T-helper 9 cell (primary cell): ENCODE measurements at places on chromosomes 16 and 17.

GRCh38 chr17:5820721-5821456 lies 236.6 kb upstream of the NLRP1 start:
- no peak for DNase-seq

DNA sequence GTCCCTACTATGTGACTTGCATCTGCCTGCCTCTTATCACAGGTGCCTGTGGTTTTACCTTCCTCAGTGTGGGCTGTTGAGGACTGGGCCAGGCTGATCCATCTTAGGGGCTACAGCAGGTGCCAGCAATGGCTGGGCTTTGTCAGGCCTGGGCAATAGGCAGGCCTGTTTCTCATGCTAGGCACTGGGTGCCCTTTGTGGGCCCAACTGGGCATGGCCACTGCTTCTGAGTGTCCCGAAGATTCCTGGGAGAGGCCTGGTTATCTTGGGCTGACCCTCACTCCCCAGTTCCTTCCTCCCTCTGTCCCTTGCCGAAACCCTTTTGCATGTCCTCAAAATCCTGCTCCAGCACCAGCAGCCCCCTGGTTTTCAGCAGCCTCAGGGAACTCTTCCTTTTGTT lies 1024.9 kb downstream of the KCNJ18 start:
- DNase-seq = no peak

- DNase-seq = no peak
These were observed 139.6 kb downstream of the HS3ST3A1 start for GRCh38 chr17:13462146-13462545.

DNA sequence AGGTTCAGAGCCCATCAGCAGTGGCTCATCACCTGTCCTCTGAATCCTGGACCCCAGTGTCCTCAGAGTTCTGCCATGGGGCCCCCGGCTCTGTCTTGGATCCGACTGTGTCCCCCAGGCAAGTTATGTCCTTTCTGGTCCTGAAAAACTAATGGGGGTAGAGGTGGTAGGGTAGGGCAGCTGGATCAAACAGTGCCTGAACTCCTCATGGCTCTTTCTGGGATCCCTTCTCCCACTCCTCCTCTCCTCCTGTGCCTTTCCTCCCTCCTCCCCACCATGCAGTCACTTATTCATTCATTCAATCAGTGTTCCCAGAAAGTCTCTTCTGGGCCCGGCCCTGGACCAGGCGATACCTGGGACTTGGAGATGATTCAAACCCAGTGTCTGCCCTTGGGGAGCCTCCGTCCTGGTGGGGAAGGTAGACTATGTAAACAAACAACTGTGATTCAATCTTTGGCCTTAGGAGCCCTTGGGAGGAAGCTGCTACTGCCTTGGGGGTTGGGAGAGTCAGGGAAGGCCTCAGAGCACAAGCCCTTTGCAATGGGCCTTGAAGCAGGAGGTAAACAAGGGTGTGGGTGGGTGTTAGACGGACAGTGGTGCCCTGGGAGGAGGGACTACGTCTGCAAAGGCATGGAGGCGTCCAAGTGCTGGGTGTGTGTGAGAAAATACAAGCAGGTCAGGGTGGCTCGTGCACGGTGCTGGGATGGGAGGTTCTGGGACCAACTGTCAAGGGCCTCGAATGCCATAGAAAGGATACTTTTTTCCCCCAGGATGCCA lies 6.4 kb upstream of the FAM83G start:
- no peak for DNase-seq

DNA sequence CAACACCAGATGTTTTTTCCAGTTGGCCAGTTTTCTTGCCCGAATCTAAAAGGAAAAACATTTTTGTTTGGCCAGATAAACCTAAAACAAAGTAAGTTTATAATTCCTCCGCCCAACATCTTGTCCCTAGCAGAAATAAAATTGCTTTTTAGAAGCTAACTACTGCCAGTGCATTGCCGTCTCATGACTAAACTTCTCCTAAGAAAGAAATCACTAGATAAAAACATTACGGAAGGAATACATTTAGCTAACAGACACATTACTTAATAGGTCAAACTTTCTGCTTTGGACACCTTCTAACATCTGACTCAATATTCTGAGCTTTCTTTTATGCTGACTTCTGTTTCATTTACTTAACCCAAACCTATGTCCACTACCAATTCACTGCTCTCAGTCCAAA lies 36.2 kb downstream of the FBXL20 start:
- no peak for DNase-seq

GRCh38 chr17:81962499-81963441 lies 1.8 kb upstream of the NOTUM start:
- no peak for DNase-seq

DNA sequence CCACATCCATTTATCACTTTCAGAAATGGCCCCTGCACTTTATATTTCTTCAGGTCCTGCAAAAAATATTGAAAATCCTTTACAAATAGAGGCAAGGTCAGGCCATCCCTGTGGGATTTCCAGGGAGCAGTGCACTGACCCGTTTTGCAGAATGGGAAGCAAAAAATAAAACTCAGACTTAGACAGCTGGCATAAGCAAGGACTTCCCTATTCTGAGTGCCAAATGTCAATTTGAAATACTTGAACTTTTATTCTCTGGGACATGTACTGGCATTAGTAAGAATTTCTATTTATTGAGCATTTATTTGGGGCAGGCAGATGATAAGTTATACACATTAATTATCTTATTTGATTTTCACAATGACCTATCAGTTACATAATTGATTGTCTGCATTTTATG lies 32.4 kb downstream of the PRKCB start:
- no peak for DNase-seq

DNA sequence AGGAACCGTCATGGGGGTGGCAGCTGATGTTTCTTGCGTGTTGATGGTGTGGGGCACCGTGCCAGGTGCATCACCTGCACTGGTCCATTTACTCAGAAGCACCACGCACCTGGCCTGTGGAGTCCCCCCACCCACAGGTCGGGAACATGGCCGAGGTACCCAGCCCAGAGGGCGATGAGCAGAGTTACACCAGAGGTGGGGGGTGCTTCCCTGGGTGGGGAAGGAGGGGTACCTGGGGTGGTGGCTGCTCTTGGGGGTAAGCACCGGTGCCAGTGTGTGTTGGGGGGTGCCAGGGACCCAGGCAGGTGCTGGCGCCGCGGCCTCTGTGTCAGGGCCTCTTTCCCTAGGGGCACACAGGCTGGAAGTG lies 5.0 kb upstream of the ZNF750 start:
- no peak for DNase-seq

DNA sequence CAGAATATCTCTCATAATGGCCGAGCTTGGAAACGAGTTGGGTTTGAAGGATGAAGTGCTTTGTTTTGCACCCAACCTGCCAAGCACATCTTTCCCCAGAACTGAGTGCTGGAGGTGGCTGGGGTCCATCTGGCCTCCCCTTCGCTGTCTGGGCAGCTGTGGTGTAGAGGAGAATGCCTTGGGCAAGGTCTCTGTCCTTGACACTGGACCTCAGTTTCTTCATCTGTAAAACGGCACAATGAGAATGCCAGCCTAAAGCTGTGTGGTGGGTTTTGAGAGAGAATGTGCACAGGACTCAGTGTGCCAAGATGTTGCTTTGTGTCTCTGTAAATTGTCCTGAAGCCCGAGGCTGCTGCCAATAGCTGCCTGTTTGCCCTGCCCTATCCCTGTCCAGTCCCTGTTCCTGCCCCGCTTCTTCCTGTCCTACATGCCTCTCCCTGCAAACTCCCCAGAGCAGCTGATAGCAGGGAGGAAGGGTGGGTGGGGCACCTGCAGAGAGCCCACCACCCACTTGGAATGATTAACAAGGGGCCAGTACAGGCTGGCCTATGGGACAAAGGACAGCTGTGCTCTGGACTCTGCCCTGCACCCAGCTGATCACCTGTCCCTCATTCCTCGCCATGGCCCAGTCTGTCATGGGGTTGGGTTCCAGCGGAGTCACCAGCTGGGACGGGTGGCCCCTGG lies 15.3 kb downstream of the LASP1 start:
- DNase-seq = no peak

DNA sequence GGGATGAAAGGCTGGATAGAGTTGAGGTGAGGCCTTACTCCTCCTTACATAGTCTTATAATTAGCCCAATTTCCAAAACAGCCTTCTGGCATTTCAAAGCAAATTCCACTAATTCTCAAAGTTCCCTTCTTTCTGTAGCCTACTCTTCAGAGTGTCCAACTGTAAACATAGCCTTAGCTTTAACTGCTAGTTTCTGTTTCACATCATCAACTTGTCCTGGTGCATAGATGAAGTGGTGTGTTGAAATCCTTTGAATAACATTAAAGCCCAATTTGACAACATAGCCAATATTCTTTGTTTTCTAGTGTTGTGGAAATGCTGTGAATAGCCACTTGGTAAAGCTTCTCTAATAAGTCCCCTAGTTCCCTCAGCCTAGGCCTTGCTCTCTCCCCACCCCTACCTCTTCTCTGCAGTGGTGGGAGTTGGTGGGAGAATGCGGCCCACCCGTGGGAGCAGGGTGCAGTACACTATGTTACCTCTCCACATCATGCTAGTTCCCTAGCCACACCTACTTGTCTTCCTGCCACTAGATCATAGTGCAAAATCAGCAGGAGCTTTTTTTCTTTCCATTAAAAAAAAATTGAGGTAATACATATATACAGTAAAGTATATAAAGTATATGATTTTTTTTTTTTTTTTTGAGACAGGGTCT lies 127.0 kb upstream of the HAS3 start:
- DNase-seq = no peak

- DNase-seq = no peak
These were observed 71.7 kb downstream of the CDC27 start for GRCh38 chr17:47117386-47117785.

DNA sequence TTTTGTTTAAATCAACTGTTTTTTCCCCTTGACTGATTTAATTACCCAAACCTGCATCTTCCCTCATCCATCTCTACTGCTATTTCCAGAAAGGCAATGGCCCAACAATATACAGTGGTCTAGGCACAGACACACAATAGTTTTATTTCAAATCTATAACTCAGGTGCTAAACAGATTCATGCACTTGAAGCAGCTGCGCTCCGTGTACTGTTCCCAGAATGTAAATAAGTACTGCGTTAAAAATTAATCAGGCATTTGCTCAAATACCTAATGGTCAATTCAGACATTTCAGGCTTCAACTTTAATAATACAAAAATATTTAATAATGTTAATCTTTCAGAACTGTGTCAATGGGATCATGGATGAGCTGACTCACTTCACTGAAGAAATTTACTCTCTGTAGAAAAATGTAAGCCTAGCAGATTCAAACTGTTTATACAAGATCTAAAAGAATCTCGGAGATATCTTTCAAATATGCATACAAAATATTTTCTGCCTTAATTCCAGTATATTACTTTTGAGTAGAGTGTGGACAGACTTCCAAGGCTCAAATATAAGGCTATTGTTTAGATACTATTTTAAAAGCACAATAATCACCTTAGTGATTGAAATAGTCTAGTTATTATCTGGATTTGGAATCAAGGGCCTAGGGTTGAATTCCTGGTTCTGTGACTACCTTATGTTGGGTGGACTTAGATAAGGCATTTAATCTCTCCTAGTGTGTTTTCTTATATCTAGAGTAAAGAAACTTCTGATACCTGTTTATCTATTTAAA lies 97.4 kb upstream of the PSMD7 start:
- DNase-seq = no peak

DNA sequence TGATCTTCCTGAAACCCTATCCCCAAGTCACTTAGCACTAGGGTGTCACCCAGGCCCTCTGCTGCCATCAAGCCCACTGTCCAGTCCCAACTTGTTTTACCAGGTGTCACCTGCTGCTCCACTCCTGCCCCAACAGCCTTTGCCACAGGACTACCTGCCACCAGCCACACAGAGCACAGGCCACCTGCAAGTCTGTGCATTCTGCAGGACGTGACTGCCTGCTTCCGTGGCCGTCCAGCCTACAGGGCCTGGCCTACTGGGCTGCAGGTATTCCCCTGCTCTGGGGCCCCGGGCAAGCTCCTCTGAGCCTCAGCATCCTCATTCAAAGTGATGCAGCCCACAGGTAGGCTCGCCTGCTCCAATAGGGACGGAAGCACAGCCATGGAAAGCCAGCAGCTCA lies 3.2 kb downstream of the MCRIP1 start:
- DNase-seq = no peak

GRCh38 chr16:8644211-8645140 lies 23.0 kb downstream of the METTL22 start:
- DNase-seq = no peak

GRCh38 chr16:28192806-28193529 lies 18.8 kb downstream of the XPO6 start:
- DNase-seq = peak; percentile 64

GRCh38 chr17:72878975-72879660 lies 213.4 kb downstream of the SLC39A11 start:
- DNase-seq = no peak

GRCh38 chr17:68297195-68297594 lies 5.9 kb downstream of the ARSG start:
- DNase-seq = no peak

GRCh38 chr17:8503807-8504206 lies 68.1 kb downstream of the NDEL1 start:
- no peak for DNase-seq

GRCh38 chr17:64315032-64315490 lies 52.0 kb upstream of the TEX2 start:
- DNase-seq = no peak

GRCh38 chr17:40793832-40794231 lies 5.9 kb downstream of the KRT28 start:
- DNase-seq = no peak

- DNase-seq = no peak
These were observed 84.5 kb upstream of the CORO6 start for GRCh38 chr17:29707212-29707571.

DNA sequence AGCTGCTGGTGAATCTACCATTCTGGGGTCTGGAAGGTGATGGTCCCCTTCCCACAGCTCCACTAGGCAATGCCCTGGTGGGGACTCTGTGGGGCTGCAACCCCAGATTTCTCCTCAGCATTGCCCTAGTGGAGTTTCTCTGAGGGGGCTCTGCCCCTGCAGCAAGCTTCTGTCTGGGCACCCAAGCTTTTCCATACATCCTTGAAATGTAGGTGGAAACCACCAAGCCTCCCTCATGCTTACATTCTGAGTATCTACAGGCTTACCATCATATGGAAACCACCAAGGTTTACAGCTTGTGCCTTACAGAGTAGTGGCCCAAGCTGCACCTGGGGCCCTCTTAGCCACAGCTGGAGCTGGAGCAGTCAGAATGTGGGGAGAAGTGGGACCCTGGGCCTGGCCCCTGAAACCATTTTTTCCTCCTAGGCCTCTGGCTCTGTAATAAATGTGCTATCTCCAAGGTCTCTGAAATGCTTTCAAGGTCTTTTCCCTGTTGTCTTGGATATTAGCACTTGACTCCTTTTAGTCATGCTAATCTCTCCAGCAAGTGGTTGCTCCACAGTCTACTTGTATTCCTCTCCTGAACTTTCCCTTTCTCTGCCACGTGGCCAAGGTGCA lies 19.6 kb upstream of the DLX3 start:
- no peak for DNase-seq

GRCh38 chr17:238071-238963 lies 56.9 kb upstream of the DOC2B start:
- no peak for DNase-seq

DNA sequence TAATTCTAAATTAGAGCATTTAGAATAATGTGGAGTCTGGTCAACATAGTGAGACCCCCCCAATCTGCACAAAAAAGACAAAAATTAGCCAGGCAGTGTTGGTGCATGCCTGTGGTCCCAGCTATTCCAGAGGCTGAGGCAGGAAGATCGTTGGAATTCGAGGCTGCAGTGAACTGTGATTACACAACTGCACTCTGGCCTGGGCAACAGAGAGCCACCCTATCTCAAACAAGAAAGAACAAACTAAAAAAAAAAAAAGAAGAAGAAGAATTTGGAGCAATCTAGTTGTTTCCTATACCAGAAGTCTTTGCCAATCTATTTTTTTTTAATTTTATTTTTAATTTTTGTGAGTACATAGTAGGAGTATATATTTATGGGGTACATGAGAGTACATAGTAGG lies 6.0 kb downstream of the CETP start:
- DNase-seq = no peak

- peak; percentile 59 for DNase-seq
These were observed 45.6 kb downstream of the PRMT7 start for GRCh38 chr16:68356249-68356918.
